ENCODE measurements at places on chromosomes 12 and 14.

GRCh38 chr14:71536927-71537772 lies 395.1 kb upstream of the RGS6 start:
- no peak for DNase-seq
- H3K27ac ChIP-seq, result no peak overlapping the region
- no peaks in the 10 kb centered on the region for H3K36me3 ChIP-seq

DNA sequence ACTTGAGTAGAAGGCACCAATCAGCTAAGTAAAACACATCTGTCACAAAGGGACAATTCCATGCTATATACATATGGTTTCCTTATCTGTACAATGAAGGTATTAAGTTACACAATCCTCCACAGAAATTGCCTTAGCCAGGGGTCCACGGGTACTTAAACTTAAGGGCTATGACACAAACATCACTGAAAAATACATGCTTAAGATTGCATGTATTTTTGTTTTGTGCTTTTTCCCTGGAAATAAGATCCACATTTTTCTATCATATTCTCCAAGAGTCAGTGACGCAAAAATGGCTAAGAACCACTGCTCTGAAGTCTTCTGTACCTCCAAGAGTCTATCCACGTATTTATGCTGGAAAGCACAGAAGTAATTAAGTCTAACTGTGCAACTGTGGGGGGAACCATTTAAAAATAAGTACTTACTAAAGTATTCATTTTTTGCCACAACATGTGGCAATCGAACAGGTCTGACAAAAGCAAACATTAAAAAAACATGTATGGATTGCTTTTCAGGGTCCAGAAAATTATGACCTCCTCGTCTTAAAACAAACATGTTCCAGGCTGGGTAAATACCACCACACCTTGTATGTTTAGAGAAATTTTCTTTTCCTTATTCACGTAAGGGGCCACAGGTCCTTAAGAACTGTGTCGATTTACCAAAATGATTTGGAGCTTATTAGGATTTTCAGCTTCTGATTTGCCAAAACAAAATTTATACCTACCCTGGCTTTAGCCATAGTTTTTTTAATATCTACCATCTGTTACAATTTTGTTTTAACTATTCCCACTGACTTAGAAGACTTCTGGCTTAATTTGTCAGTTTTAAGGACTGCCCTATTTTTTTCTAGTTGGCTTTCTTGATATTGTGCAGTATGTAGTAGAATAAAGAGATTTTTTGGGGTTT lies 2.8 kb downstream of the SLC38A2 start:
- H3K36me3 ChIP-seq, result peaks cover 63% of the 10 kb centered on the region
- peak overlapping the region; percentile 94 for H3K4me3 ChIP-seq
- DNase-seq, result no peak
- peaks cover 87% of the 10 kb centered on the region for H3K4me1 ChIP-seq

GRCh38 chr12:42143452-42144157 lies 1.1 kb downstream of the GXYLT1 start:
- H3K27ac ChIP-seq, result peak overlapping the region; percentile 93
- H3K36me3 ChIP-seq, result no peaks in the 10 kb centered on the region
- H3K4me1 ChIP-seq, result peaks cover 39% of the 10 kb centered on the region
- H3K4me3 ChIP-seq, result peak overlapping the region; percentile 85
- H3K27me3 ChIP-seq, result no peaks in the 10 kb centered on the region
- no peak for DNase-seq

GRCh38 chr14:26888592-26888991 lies 290.8 kb upstream of the NOVA1 start:
- no peaks in the 10 kb centered on the region for H3K36me3 ChIP-seq
- H3K4me1 ChIP-seq, result no peaks in the 10 kb centered on the region
- no peaks in the 10 kb centered on the region for H3K27me3 ChIP-seq
- peak overlapping the region; percentile 51 for H3K27ac ChIP-seq

GRCh38 chr12:76123259-76124212 lies 39.1 kb upstream of the NAP1L1 start:
- H3K4me1 ChIP-seq, result no peaks in the 10 kb centered on the region
- H3K36me3 ChIP-seq, result no peaks in the 10 kb centered on the region
- no peak for DNase-seq
- no peaks in the 10 kb centered on the region for H3K27me3 ChIP-seq
- H3K27ac ChIP-seq, result no peak overlapping the region
- H3K4me3 ChIP-seq, result no peak overlapping the region

DNA sequence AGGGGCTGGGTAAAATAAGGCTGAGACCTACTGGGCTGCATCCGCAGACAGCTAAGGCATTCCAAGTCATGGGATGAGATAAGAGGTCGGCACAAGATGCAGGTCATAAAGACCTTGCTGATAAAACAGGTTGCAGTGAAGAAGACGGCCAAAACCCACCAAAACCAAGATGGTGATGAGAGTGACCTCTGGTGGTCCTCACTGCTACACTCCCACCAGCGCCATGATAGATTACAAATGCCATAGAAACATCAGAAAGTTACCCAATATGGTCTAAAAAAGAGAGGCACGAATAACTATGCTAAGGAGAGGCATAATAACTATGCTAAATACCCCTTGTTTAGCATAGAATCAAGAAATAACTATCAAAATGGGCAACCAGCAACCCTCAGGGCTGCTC lies 46.2 kb upstream of the MAP3K9 start:
- H3K4me3 ChIP-seq, result no peak overlapping the region
- H3K4me1 ChIP-seq, result no peaks in the 10 kb centered on the region
- H3K36me3 ChIP-seq, result no peaks in the 10 kb centered on the region
- no peaks in the 10 kb centered on the region for H3K27me3 ChIP-seq

Data from left ventricle myocardium inferior (tissue), 1 donor.